ENCODE measurements at places on chromosomes 12 and 14. TPM values are rescaled to one million over a fixed set of nuclear protein-coding genes. Genes with fewer than 3 reads are reported as not detected.

GRCh38 chr14:91835920-91836843, 31.2 kb downstream of the TC2N start:
- H3K36me3 ChIP-seq = no peaks in the 10 kb centered on the region
- DNase-seq = peak; percentile 93
- H3K27ac ChIP-seq = peak overlapping the region; percentile 71
- peaks cover 56% of the 10 kb centered on the region for H3K4me1 ChIP-seq

PKP2 gene
- 2.9 TPM for total RNA-seq

ZNF26 gene
- 25.0 TPM for total RNA-seq

SIRT4 gene
- 2.0 TPM for total RNA-seq

GRCh38 chr14:60183741-60184140, 18.5 kb upstream of the DHRS7 start:
- H3K27me3 ChIP-seq = no peaks in the 10 kb centered on the region
- no peaks in the 10 kb centered on the region for H3K4me1 ChIP-seq
- H3K27ac ChIP-seq = peak overlapping the region; percentile 72
- no peak for DNase-seq
- peak overlapping the region; percentile 32 for H3K4me3 ChIP-seq

GRCh38 chr12:93156086-93156716, 221.5 kb upstream of the NUDT4 start:
- H3K4me1 ChIP-seq = no peaks in the 10 kb centered on the region
- H3K27ac ChIP-seq = no peak overlapping the region
- no peak for DNase-seq
- no peaks in the 10 kb centered on the region for H3K27me3 ChIP-seq
- no peak overlapping the region for H3K4me3 ChIP-seq

TAC3 gene
- not detected for total RNA-seq
